Naive B cell (primary cell): ENCODE measurements at places on chromosomes 5 and 9.

DNA sequence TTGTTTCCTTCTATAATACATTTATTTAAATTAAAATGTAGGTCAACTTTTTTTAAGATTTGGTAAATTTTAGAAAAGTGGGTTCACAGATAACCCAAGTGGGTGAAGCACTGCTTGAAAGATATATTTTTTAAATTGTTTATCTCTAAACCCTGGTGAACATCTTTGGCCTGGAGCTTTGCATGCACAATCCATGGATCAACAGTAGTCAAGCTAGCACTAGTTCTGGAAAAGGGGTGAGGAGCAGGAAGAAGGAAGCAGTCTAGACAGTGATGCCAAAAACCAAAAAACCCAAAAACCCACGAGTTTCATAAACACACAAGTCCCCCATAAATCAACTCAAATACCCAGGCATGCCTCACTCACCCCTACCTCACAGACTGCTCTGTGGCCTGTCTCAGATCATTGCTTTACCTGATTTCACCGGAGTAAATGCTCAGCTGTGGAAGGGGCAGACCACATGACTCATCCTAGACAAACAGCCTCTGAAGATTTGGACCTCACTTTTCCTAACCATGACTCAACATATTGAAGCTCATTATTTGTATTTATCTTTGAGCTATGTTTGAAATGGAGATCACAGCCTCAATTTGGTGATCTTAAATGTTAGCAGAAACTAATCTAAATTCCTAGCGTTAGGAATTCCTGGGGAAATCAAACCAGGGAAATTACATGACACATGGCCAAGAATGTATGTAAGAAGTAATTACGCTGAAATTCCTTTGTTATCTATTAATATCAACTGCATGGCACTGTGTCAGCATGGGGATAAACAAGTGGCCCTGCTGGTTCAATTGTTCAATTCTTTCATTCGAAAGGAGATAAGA lies 149.6 kb downstream of the ZNF608 start:
- no peak for DNase-seq

GRCh38 chr9:77743386-77743785 lies 95.3 kb upstream of the GNA14 start:
- DNase-seq = no peak

DNA sequence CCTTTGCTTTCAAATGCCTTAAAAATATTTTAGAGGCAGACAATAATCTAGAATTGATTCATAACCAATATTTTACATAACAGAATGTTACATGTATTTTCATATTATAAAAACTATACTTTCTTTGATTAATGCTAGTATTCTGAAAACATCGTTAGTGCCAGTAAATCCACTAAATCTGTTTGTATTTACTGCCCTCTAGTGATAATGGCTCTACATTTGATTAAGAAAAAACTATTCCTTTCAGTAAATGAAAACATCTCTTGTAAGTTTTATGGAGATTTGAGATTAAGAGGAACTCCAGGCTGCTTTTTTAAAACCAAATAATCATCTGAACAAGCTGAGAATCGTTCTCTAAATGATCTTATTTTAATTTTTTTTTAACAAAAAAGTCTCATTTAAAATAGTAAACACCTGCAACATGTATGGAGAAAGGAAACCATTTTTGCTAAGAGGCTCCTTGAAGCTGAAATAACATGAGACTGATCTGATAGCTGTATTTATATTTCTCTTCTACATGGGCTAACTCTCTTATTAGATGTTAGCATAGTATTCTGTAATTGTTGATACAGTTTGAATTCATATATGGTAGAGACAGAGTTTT lies 424.7 kb downstream of the RAB3C start:
- no peak for DNase-seq

DNA sequence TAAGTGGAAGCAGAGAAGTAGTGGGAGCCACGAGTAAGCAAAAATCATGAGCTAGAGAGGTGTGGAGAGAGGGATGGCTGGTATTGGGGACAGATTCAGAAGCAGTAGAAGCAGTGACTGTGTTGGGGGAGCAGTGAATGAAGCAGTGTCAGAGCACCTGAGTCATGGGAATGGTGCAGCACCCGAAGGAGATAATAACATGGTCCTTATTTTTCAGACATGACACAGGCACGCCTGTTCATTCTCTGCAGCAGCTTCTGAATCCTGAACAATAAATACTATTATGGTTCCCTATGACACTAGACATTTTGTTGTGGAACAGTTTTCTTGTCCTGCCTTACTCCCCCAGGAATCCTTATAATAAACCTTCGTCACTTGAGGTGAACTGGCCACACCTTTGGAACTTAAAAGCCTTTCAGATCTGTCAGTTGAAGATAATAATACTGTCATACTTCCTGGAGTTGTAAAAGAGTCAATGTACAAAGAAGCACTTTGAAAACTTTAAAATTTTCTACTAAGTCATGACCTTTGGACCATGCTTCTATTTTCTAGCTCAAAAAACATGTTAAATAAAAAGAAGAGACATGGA lies 7.0 kb upstream of the RASA1 start:
- DNase-seq = no peak

- DNase-seq = no peak
These were observed 69.7 kb upstream of the ABL1 start for GRCh38 chr9:130765137-130766020.

GRCh38 chr9:34158362-34158869 lies 20.4 kb upstream of the UBAP1 start:
- no peak for DNase-seq

DNA sequence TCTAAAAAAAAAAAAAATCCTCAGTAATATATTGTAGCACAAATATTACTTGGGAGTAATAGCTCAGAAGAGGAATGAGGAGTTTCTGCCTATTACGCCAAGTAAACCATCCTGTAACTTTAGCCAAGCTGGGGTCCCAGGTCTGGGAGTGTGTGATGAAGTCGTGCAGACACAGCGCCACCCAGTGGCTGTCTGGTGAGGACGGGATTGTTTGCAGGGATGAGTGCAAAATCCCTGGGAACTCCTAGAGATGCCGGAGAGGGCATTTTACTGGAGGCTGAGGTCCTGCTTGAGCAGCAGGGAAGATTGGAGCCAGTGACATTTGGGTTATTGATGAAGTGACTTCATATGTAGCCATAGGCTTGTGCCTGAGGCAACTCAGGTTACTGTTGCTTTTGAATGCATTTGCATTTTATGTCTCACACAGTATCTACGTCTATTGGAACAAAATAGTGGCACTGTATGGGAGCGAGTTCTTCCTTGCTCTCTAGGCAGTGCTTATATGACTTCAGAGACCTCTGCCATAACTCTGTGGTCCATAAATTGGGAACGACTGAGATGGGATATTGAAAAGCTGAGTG lies 72.8 kb downstream of the PSAT1 start:
- peak; percentile 17 for DNase-seq

GRCh38 chr5:55258339-55258738 lies 24.9 kb upstream of the CCNO start:
- DNase-seq = no peak

DNA sequence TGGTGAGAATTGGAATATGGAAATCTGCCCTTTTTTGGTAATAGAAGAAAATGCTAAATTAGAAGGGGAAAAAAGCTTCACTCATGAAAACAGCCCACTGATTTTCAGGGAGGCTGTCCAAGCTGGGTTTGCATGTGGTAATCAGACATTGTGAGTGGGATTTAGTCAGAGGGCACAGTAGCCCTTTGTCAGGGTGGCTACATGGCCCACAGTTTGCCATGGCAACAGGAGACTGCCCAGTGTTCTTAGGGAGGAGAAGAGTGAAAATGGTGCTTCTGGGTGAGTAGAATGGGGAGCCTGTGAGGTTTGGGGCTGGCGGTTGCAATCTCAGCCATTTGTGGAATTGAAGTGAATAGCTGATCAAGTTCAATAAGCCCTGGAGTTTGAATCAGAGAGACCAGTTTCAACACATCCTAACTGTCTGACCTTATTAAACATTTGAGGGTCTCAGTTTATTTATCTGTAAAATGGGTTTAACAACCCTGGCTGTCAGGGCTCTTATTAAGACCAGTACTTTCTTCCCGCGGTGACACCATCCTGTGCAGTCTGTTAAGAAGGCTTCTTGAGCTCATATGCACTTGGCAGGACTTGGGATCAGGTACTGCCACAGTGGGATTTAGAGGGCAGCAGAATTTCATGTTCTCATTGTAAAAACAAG lies 107.6 kb upstream of the TNC start:
- no peak for DNase-seq

DNA sequence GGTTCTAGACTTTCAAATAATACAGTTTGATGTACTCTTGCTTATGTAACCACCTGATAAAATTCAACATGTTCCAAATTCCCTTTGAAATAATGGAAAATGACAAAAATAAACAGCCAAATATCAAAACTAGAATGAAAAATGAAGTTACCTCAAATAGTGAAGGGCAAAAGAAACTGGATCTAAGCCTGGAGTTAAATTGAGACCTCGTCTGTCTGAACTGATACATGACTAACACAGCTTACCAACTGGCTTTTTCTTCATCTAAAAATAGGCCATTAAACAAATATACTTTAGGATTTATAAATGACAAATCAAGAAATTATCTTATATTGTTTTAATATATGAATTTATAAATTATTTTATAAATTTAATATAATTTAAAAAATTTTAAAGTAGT lies 12.1 kb upstream of the CAAP1 start:
- no peak for DNase-seq

DNA sequence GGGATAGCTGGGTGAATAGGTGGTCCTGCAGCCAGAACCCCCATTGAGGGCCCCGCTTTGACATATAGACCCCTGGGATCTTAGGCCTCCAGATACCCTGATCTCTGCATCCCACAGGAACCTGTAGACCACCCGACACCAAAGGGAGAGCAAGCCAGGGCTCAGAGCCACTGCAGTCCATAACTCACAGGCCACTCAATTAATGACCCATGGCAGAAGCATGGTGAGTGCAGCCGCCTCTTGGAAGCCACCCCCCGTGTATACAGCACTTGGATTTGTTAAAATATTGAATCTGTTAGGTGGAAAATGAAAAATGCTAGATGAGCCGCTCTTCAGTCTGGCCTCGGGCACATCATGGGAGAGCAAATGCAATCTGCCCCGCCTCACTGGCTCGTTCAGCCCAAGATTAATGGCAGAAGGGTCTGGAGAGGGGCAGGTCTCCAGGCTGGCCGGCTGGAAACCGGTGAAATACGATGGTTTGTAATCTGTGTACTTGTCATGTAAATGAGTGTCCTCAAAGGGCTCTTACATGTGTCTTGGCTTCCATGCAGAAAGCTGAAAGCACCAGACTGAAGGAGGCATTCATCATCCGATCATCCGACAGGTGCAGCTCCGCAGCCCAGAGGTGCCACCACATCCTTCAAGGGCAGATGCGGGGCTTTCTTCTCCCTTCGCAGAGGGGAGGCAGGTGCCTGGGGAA lies 111.3 kb downstream of the OLFM1 start:
- no peak for DNase-seq

- no peak for DNase-seq
These were observed 169.0 kb downstream of the BARX1 start for GRCh38 chr9:93786204-93786603.

DNA sequence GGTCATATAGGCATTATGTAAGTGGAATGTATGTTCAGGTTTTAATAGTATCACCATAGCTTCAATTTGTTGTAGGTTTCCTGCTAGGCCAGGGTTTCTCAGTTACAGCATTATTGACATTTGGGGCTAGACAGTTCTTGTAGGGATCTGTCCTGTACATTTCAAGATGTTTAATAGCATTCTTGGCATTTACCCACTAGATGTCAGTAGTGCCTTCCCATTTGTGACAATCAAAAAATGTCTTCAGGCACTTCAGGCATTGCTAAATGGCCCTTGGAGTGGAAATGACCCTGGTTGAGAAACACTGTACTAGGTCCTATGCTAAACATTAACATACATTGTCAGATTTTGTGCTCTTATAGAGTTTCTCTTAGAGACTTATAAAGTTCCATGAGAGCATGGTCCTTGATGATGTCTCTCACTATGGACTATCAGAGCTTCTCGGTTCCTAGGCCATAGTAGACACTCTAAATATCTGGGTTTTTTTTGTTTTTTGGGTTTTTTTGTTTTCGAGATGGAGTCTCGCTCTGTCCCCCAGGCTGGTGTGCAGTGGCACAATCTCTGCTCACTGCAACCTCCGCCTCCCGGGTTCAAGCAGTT lies 1.4 kb downstream of the KIF20A start:
- peak; percentile 29 for DNase-seq

DNA sequence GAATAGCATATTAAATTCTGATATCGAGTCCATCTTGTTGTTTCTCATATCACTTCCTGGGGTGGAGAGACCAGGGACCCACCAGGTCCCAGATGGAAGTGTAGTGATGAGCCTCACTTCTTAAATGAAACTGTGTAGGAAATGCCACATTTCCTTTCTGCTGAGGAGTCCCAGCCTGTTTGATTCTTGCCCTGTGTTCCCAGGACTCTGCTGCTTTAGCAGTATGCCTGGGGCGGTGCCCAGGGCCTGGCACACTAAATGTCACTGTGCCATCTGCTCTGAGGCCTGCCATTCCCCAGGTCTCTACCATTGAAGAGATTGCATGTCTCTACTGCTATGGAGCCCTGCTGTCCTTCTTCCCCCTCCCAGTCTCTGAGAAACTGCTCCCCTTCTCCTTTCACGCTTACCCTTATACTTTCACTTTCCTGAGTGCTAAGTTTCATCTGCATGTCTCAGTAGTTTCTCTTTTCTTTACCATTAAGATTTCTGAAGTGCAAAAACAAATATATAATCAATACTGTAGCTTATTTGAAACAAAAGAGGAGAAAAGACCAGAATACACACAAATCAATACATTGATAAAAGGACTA lies 260.4 kb downstream of the GABRB2 start:
- no peak for DNase-seq

GRCh38 chr5:154371687-154372086 lies 74.1 kb upstream of the SAP30L start:
- no peak for DNase-seq

DNA sequence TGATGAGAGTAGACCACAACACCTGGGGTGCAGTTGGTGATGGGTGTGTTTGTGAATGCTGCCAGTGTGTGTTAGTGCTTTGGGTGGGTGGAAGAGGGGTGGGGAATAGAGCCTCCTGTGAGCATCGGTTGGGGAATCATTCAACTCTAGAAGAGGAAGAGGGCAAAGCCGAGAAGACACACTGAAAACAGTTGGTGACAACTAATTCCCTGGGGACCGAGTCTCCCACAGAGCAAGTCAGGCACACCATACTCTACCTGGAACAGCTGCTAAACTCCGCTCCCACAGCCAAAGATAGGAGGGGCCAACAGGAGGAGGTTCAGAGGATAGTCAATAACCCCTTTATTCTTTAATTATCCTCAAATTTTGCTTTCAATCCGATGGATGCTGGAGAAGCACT lies 1.6 kb upstream of the ARHGEF39 start:
- DNase-seq = no peak

DNA sequence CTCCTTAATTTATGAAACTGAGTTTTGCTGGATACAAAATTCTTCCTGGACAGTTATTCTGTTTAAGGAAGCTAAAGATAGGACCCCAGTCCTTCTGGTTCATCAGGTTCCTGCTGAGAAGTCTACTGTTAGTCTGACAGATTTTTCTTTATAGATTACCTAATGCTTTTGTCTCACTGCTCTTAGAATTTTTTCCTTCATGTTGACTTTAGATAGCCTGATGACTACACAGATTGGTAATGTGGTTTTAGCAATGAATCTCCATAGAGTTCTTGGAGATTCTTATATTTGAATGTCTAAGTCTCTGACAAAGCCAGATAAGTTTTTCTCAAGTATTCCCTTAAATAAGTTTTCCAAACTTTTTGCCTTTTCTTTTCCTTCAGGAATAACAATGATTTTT lies 419.7 kb downstream of the CDH10 start:
- no peak for DNase-seq

- DNase-seq = no peak
These were observed 16.5 kb downstream of the CSF2 start for GRCh38 chr5:132090107-132090506.

GRCh38 chr9:70479880-70480291 lies 65.4 kb upstream of the KLF9 start:
- no peak for DNase-seq
